ENCODE measurements at places on chromosomes 1 and 21.

GRCh38 chr1:240508201-240508600, 103.8 kb downstream of the GREM2 start:
- DNase-seq, result no peak

- DNase-seq, result no peak
These were observed 20.5 kb upstream of the YRDC start for GRCh38 chr1:37828410-37829074.

GRCh38 chr21:33386222-33386784, 16.9 kb upstream of the IFNGR2 start:
- DNase-seq, result no peak

DNA sequence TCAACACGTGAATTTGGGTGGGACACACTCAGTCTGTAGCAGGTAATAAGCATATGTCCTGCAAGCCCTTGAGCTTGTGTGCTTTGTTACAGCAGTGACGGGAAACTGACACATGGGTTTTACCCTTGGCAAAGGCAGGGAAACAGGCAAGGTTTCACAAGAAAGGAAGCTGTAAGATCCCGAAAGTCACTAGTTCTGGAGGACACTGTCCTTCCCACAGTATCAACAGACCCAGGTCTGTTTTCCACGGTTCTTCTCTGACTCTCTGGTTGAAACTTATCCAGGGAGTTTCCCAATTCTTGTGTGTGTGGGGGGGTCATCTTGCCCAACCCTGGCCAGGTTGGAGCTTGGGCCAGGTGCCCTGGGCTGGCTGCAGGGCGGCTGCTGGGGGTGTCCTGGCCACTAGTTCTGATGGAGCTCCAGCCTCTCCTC, 29.3 kb upstream of the ZBTB21 start:
- DNase-seq, result no peak

DNA sequence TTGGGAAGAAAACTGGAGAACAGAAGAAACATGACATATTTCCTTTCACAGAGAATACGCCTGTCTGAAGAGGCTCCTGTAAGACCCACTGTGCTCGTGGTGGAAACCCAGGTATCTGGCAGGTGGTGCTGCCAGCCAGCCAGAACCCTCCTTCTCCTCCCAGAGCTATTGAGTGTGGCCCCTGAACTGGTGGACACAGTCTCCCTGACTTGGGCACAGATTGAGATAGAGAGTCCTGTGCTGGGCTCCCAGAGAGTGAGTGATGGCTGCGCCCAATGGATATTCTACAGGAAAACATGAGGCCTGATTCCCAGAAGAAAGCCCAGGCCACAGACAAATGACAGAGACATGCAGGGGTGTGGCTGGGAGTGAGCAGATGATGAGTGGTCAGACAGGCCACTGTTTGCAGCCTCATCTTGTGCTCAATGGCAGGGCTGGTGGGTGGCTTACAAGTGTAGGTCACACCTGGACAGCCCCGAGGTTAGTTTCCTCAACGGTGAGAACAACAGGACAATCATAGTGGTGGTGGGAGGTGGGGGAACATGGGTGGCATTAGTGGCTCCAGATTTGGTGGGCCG, 127.9 kb downstream of the PTPRU start:
- DNase-seq, result no peak

GRCh38 chr1:206560007-206560716, 52.1 kb downstream of the EIF2D start:
- peak; percentile 59 for DNase-seq

GRCh38 chr1:101236516-101237228, at the start of gene S1PR1:
S1PR1 (plus strand) TSS chr1:101237019; CDS start chr1:101238985, 1,966 bp downstream.
- no peak for DNase-seq

DNA sequence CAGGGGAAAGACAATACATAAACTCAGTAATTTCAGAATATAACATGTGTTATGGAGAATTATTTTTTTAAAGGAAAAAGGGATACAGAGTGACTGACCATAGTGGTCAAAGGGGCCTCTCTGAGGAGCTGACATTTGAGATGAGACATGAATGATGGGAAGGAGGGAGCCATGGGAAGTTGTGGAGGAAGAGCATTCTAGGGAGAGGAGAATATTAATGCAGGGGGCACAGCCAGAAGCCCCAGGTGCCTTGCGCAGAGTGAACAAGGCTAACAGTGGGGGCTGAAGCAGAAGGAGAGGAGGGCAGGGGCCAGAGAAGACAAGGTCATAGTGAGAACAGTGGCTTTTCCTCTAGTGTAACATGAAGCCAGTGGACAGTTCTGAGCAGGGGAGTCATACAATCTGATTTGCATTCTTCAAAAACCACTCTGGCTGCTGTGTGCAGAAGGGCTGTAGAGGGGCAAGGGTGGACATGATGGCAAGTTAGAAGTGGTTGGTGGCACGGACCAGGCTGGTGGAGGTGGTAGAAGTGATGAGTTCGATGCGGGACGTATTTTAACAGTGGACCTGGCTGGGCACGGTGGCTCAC, 28.2 kb upstream of the IFNLR1 start:
- no peak for DNase-seq

All from muscle of back (tissue), 13 donors.